Non-pigmented ciliary epithelial cell (primary cell): ENCODE measurements at places on chromosomes 11 and 22.

GRCh38 chr22:46148816-46149511 lies 1.4 kb upstream of the PPARA start:
- no peak for DNase-seq

- no peak for DNase-seq
These were observed 156.9 kb upstream of the HSD17B12 start for GRCh38 chr11:43523632-43524031.

DNA sequence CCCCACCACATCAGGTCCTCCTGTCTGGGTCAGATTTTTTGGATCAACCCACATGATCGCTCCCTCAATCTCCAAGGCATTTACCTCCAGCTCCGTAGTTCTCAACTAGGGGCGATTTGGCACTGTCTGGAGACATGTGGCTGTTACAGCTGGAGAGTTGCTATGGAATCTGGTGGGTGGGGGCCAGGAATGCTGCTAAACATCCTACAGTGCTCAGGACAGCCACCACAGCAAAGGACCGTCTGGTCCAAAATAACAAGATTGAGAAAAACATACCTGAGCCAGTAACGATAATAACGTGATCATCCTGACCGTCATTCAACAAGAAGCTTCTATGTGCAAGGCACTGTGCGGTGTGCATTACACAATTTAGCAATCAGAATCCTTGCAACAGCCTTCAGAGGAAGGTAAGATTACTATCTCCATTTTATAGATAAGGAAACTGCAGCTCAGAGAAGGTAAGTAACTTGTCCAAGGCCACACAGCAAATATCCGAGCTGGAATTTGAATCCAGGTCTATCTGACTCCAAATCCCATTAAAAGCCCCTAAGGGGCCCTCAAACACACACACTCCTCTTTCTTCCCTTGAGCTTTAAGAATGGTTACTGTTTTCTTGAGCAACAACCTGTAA lies 14.3 kb upstream of the CRY2 start:
- no peak for DNase-seq

- DNase-seq = no peak
These were observed 382 bp downstream of the IMMP1L start for GRCh38 chr11:31509051-31509428.
